Smooth muscle cell of bladder (primary cell): ENCODE measurements at places on chromosomes 2 and 18. TPM values are rescaled to one million over a fixed set of nuclear protein-coding genes. Genes with fewer than 3 reads are reported as not detected.

CRACDL gene
- total RNA-seq, result under 0.01 TPM in 1 of 2 replicates, not detected in the other

FAM161A gene
- 1.00 and 1.9 TPM in 2 replicates for total RNA-seq

BIN1 gene
- total RNA-seq, result 140 TPM in 2 replicates

GPR17 gene
- total RNA-seq, result not detected in 2 replicates

SLC4A5 gene
- total RNA-seq, result under 0.01 and 0.14 TPM in 2 replicates

VWA3B gene
- under 0.01 and 0.09 TPM in 2 replicates for total RNA-seq

CYP26B1 gene
- 0.14 and 0.18 TPM in 2 replicates for total RNA-seq

TXNDC2 gene
- total RNA-seq, result under 0.01 TPM in 2 replicates

PTPRM gene
- 71.8 and 72.0 TPM in 2 replicates for total RNA-seq

B3GNT2 gene
- total RNA-seq, result 15.2 and 15.9 TPM in 2 replicates
